Muscle of arm (tissue), 14 donors: ENCODE measurements at places on chromosomes 2 and 18.

- DNase-seq, result no peak
Observed at GRCh38 chr2:126856403-126856802, 42.3 kb upstream of the TEX51 start.

- no peak for DNase-seq
Observed at GRCh38 chr2:40579247-40579646, 127.4 kb upstream of the SLC8A1 start.

- DNase-seq, result no peak
Observed at GRCh38 chr2:223560749-223561435, 41.3 kb downstream of the SCG2 start.

DNA sequence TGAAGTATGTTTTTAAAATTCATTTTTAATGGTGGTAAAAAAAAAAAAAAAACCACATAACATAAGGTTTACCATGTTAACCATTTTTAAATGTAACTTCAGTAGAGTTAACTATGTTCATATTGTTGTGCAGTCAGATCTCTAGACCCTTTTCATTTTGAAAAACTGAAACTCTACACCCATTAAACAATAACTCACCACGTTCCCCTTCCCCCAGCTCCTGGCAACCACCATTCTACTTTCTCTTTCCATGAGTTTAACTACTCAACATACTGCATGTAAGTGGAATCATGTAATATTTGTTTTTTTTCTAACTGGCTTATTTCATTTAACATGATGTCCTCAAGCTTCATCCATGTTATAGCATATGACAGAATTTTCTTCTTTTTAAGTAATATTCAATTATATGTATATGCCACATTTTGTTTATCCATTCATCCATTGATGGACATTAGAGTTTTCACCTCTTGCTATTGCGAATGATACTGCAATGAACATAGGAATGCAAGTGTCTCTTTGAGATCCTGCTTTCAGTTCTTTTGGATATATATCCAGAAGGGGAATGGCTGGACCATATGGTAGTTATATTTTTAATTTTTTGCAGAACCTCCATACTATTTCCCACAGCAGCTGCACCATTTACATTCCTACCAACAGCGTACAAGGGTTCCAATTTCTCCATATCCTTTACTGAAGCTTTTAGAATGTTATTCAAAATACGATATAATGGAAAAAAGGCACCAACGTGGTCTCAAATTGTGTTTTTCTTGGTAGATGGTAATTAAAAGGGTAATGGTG is 91.0 kb downstream of the SPTBN1 start:
- DNase-seq, result no peak

DNA sequence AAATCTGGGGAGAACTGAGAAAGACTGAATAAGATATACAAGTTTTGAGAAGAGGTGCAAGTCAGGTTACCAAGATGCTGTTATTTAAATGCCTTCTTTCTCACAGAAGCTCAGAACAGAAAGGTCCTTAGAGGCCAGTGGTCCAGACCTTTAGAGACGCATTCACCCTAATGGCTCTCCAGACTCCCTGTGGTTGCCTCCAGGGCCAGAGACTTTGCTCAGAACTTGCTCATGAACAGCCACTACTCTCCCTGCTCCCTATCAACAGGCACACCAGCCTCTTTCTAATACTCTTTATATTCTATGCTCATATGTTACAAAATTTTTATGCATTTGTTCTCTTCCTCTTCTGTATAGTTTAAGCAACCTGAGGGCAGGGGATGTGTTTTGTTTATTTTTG is 349.0 kb upstream of the TNP1 start:
- no peak for DNase-seq

- DNase-seq, result peak; percentile 39
Observed at GRCh38 chr2:146321175-146321574, 1523.7 kb upstream of the ACVR2A start.

GRCh38 chr18:23920054-23920453 is 94.5 kb upstream of the TTC39C start:
- no peak for DNase-seq

GRCh38 chr18:68713796-68714195 is 1.1 kb downstream of the TMX3 start:
- DNase-seq, result no peak

DNA sequence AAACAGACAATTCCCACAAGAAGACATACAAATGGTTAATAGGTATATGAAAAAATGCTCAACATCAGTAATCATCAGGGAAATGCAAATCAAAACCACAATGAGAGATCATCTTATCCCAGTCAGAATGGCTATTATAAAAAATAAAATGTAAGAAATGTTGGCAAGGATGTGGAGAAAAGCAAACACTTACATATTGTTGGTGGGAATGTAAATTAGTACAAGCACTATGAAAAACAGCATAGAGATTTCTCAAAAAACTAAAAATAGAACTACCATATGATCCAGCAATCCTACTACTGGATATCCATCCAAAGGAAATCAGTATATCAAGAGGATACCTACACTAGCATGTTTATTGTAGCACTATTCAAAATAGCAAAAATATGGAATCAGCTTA is 186.6 kb downstream of the NOL4 start:
- no peak for DNase-seq

GRCh38 chr18:80228051-80228848 is 19.1 kb downstream of the PARD6G start:
- no peak for DNase-seq

DNA sequence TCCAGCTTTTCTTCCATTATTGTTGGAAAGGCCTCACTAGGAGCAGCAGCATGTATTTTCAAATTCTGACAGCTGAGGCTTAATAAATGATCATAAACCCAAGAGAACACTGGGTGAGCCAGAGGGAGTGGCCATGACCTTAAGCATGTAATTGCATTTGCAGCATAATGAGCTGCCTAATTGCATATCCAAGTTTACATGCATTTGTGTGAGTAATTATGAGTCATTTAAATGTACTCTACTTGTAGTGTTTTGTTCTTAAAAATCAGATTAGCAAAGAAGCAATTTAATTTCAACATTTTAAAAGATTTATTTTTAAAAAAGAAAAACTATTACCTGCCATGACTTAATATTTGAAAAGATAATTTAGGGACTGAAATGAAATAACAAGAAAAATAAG is 74.8 kb downstream of the NOL10 start:
- no peak for DNase-seq

- DNase-seq, result no peak
Observed at GRCh38 chr2:201070948-201071478, 458 bp downstream of the HYCC2 start.

DNA sequence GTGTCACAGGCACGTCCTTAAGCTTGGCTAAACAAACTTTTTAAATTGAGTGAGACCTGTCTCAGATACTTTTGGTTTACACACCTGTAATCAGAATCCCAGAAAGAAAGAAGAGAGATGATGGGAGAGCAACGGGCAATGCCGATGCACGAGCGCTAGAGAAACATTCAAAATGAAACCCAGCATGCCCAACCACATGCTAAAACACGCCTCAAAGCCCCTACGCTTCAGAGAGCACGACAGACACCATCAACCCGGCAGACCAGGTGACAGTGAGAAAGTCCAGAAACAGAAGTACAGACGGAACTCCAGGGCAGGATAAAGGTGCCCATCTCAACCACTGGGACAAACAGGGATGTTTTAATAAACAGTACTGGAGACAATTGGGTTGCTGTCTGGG is 85.5 kb downstream of the HDAC4 start:
- no peak for DNase-seq

DNA sequence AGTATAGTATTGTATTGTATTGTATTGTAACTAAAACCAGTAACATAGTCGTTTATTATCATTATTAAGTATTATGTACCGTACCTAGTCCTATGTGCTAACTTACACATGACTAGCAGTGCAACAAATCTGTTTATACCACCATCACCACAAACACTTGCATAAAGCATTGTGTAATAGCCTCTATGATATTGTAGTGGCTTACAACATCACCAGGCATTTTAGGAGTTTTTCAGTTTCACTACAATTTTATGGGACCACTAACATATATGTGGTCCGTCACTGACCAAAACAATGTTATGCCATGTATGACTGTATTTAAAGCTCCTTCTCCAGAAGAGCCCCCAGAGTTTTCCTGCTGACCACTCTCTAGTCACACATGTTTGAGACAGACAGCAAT is 306.2 kb downstream of the SETBP1 start:
- DNase-seq, result no peak

DNA sequence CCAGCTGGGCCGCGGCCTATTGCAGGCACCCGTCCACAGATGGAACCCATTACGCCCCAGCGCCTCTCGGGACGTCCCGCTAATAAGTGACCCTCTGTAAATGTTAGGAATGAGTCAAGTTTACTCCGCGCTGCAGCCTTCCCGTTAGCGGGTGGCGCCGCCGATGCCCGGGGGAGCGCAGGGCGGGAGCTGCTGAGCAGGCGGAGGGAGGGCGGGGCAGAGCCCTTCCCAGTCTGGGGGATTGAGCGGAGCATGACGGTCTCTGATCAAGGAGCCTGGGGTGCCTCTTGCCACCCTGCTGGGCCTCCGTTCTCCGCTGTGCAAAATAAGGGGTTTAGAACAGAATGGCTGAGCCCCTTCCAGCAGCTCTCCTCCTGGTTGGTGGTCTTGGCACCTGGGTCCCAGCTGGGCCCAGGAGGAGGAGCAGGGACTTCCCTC is 10.5 kb downstream of the CROCC2 start:
- peak; percentile 43 for DNase-seq

DNA sequence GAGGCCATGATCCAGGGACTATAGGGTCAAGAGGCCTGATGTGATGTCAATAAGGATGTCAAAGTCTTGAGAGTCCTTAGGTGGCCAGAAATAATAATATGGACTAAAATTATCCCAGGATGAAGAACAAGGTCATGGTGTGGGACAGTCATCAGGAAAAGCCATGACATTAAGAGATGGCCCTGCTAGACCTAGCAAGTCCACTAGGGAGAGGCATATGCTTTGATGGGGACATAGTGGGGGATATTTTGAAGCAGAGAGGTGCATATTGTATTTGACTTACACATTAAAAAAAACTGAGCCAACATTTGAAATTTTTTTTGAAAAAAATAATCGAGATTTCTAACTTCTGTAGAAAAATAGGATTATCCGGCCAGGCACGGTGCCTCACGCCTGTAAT is 53.3 kb upstream of the CXCR4 start:
- DNase-seq, result no peak

GRCh38 chr2:32425719-32426141 is 68.9 kb downstream of the BIRC6 start:
- peak; percentile 4 for DNase-seq

DNA sequence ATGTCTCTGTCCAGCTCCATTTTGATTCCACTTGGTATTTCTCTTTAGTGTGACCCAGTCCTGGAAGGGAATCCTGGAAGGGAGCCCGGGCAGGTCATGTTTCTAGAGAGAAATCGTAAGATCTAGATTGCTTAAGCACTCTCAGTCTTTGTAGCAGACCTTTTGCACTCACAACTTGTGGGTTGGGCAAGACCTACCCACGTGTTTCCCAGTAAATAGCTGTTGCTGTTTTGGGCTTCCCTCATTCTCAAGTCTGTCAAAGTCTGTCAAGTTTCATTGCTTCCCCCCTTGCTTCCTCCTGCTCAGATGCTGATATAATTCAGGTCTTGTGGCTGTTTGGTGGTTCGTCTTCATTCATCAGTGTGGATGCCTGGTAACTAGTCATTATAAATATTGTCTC is 17.4 kb upstream of the NEMP2 start:
- no peak for DNase-seq
